ENCODE measurements at places on chromosomes 16 and 17.

DNA sequence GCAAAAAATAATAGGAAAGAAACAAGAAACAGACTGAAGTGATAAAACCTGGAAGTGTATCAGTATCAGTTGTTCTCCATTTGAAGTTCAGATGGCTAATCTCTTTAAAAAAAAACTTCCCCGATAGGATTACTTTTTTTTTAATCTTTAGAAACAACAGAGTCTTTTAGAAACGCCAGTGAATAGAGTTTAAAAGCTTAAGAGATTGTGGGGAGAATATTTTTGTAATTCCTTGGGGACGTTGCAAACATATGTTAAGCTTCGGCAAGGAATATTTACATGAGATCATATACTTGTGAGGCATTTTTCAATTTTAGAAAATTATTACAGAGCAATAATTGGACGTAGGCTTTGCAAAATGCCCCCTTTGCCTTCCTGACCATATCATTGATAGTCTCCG, 13.2 kb downstream of the MAF start:
- no peak for DNase-seq

DNA sequence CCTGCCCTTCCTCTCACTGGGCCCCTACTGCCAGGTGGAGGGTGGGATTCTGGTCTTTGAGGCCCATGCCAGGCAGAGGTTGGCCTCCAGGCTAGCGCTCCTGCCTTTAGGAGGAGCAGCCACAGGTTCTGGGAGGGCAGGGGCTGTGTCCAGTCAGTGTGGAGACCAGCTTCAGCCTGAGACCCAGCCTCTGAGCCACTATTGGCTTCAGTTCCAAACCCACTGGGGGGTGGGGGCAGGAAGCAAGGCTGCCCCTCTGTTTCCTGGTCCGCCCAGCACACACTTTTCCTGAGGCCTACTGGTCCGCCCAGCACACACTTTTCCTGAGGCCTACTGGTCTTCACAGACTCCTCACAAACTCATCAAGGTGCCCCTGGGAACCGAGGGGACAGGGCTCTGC, 16.4 kb downstream of the SLC5A10 start:
- no peak for DNase-seq

GRCh38 chr17:43949781-43950180, 4.0 kb downstream of the PYY start:
- DNase-seq = no peak

DNA sequence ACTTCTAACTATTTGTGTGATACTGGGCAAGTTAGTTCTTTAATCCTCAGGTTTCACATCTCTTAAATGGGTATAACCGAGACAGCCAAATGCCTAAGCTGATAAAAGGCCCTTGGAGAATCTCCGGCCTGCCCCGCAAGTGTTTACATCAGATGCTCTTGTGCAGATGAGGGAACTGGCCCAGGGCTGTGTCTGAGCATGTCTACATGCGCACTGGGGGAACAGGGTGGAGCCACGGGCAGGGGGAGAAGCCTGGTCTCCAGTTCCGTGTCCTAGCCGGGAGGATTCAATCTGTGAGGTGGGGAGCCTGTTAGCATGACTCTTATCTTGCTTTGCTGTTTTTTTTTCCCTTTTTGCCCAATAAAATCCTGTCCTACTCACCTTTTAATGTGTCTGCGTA, 222.9 kb downstream of the CDH8 start:
- DNase-seq = no peak

- DNase-seq = no peak
Observed at GRCh38 chr17:76307299-76307965, 644 bp downstream of the QRICH2 start.

DNA sequence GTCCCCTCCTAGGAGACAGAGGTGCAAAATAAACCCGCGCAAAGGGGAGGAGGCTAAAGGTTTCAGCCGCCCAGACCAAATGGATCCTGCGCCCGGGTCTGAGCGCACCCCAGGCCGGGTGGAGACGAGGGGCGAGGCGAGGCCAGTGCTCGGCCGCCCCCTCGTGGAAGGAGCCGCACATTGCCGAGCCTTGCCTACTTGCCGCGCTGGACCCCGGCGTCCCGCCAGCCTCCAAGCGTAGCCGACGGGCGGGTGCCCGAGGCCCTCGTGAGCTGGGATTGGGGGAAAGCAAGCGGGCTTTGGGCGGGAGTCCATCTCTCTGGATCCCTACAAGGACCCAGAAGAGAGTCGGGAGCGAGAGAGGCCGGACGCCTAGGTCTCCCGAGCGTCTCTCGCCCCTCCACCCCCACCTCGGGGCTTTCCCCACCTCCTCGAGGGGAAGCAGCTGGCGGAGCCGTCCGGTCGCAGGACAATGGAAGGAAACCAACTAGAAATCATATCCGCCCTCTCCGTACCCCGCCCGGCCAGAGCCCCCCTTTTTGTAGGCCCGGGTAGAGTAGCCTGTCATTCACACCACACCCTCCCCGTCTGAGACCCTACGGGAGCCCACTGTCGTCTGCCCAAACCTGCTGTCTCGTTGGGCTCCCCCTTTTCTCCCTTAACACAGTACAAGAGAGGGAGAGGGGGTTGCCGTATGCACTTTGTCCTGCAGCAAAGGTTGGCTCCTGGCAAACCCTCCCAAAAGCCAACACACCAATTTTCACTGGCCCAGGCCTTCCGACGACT, 664 bp upstream of the BCL6B start:
- no peak for DNase-seq

GRCh38 chr16:26505496-26505895, 561.2 kb upstream of the C16orf82 start:
- no peak for DNase-seq

DNA sequence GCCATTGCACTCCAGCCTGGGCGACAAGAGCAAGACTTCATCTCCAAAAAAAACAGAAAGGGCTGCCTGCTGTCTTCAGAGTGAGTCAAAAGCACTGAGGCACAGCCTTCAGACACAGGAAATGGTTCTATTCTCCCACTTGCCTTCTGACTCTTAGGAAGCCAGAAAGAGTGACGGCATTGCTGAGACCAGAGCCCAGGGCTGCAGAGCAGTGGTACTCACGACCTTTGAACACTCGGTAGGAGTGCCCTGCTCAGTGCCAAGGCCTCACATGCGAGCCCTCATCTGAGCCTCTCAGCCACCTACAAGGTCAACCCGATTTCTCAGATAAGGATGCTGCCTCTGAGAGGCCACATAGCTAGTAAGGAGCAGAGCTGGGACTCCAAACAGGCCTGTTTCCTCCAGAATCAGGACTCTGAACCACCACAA, 3.5 kb upstream of the ITGAE start:
- no peak for DNase-seq

All from GM04503 (cell line).